ENCODE measurements at places on chromosomes 6 and 20. TPM values are rescaled to one million over a fixed set of nuclear protein-coding genes. Genes with fewer than 3 reads are reported as not detected.

- no peak for DNase-seq
Observed at GRCh38 chr20:35662551-35662950, 2.1 kb downstream of the CPNE1 start.

GRCh38 chr20:34264141-34264540, 22.9 kb downstream of the ASIP start:
- no peak for DNase-seq

DNA sequence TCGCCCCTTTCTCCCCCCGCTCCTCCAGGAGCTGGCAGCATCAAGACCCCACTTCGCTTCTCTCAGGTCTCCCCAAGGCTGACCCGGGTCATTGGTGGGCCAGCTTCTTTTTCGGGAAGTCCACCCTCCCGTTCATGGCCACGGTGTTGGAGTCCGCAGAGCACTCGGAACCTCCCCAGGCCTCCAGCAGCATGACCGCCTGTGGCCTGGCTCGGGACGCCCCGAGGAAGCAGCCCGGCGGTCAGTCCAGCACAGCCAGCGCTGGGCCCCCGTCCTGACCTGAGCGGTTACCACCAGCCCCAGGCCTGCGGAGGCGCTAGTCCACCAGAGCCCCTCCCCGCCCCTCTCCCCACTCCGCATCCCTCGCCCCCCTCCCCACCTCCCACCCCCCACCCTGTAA, 1.0 kb downstream of the PPDPF start:
- no peak for DNase-seq

DNA sequence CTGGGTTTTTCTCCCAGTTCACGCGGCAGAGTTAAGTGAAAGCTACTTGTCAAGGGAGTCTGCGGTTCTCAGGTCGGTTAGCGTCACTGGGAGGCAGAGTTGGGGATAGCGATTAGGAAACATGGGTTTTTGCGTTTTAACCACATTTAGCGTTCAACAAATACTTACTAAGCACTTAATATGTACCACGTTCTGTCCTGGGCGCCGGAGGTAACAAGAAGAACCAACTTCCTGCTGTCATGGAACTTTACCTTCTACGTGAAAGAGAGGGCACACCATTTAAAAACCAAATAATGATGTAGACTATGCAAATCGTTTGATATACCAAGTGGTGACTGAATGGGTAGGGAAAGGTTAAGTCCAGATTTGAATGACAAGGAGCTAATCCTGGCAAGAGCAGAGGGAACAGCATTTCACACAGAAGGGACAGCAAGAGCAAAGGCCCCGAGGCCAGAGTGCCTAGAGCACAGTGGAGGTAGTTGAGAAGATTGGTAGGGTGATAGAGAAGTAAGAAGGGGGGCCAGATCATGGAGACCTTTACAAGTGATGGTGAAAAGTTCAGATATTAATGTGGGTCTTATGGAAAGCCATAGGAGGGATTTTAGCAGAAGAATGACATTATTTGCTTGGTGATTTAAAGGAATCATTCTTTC, 744 bp downstream of the RIOK1 start:
- DNase-seq, result no peak

DNA sequence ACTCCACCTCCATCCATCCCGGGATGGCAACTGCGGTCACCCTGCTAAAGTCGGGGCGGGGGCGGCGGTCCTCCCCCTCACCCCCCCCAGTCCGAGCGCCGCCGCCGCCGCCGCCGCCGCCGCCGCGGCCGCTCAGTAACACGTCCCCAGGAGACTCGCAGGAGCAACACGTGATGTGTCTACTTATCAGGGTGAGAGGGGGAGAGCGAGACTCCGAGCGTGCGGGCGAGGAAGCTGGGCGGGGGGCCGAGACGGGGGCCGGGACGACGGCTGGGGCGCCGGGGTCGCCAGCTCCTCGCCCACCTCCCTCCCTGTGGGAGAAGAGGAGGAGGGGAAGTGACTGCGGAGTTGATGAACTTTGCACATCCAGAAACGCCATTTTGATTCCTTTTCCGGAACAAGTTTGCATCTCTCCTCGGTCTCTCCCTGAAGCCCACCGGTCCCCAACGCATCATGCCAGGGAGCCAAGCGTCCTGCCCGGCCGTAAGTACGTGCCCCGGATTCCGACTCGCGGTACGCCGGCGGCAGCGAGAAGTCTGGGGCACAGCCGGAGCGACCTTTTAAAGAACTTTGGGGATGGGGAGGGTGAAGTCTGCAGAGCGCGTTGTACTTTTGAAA, at the start of gene RREB1:
Gene RREB1 (plus strand): TSS at position 384 of the 618 bp plus-strand sequence. CDS start 73,951 bp downstream, outside the sequence.
- peak; percentile 73 for DNase-seq

CALHM4 gene
- not detected for polyA plus RNA-seq

NRN1 gene
- 0.10 TPM for polyA plus RNA-seq

CTSZ gene
- polyA plus RNA-seq, result 1.8 TPM

Measured in CD4-positive, CD25-positive, alpha-beta regulatory T cell (primary cell).